Pancreas (tissue), 10 donors: ENCODE measurements at places on chromosomes 6 and 20. TPM values are rescaled to one million over a fixed set of nuclear protein-coding genes. Genes with fewer than 3 reads are reported as not detected.

DNA sequence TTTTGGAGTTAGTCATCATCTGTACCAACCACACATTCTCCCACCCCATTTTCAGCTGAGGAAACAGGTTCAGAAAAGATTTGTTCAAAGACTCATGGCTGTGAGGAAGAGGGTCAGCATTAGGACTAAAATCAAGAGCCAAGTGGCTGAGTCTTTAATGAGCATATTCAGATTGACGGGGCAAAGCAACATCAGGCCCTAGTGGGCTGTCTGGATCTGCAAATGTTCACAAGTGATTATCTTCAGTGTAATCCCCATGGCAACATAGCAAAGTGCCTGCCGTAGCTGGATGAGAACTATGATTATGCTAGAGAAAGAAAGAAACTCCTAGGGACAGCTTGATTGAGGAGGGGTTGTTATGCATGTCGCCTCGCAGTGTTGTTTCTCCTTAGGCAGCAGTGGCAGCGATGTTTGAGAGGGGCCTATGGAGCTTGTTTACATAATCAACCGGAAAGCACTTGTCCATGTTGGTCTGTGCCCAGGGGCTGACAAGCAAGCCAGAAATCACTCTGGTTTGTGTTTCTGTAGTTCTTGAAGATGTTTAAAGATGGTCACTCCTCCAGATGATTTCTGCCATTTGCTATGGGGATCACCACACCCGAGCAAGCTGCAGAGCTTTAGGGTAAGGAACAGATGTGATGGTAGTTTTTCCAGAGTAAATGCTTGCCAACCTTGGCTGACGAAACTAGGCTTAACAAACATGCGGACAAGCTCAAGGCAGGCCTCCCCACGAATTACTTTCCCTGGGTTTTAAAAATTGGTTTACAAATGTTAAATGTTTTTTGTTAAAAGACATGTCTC, 124.3 kb upstream of the MLIP start:
- DNase-seq: no peak

Gene DNMT3B
- 2.0 TPM for total RNA-seq

Gene CRISP3
- 10.2 TPM for total RNA-seq

GRCh38 chr6:10073341-10073740, 341.5 kb downstream of the TFAP2A start:
- DNase-seq: no peak

DNA sequence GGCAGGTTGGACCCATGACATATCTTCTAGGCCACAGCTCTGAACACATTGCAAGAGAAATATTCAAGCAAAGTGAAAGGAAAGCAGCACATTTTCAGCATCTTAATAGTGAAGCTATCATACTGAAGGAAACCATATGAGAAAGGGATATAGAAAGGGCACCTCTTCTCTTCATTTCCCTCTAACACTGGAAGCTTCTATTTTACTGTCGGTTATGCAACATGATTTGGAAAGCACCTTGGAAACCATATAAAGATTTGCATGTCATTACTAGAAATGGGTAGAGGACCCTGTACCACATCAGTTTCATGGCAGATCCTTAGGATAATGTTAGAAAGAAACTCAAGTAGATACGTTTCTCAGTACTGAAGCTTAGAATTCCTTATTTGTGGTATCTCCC, 70.5 kb upstream of the HMGN3 start:
- DNase-seq: no peak

Gene SLC22A23
- total RNA-seq: 16.3 TPM

Gene MUC21
- not detected for total RNA-seq

Gene SLPI
- 51.1 TPM for total RNA-seq

- no peak for DNase-seq
Measured at GRCh38 chr6:24566020-24566767, 71.4 kb downstream of the ALDH5A1 start.

Gene LIN28B
- not detected for total RNA-seq

GRCh38 chr6:108608453-108609275, 47.9 kb downstream of the FOXO3 start:
- DNase-seq: no peak

- DNase-seq: no peak
Measured at GRCh38 chr6:32488083-32488482, 42.0 kb downstream of the HLA-DRB5 start.

DNA sequence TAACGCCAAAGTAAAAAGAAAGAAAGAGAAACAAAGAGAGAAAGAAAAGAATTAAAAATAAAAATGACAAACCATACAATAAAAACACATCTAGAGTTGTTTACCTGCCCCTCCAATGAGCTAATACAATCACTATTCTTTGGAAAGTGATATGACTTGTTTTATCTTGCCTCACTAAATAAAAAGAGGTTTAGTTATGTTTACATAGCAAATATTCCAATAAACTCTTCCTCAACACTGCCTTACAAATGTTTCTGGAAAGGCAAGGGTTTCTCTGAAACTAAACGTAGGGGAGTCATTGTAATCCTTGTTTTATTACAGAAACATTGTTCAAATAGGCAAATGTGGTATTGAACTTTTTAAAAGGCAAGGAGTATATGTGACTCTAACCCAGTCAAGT, 396.2 kb downstream of the EPM2A start:
- no peak for DNase-seq

- DNase-seq: no peak
Measured at GRCh38 chr6:115908906-115909559, 151.7 kb downstream of the FRK start.

Gene TRAPPC3L
- not detected for total RNA-seq

- no peak for DNase-seq
Measured at GRCh38 chr6:126170433-126170832, 169.5 kb upstream of the CENPW start.

DNA sequence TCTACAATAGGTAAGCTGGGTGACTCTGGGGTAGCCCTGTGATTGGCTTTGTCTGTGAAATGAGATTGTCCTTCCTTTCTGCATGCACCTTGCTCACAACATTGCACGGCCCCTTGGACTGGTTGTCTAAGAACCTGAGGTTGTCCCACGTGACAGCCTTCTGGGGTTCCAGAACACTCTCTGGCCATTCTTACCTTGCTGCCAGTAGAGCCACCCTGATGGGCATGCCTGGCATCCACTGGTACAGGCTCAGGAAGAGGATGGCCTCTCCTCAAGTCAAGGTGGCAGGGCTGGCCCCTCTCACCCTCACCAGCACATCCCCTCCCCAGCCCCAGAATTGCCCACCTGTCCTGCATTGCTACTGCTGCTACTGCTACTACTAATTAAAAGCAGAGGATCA, 335.0 kb downstream of the PACRG start:
- DNase-seq: no peak

Gene TCF21
- 0.90 TPM for total RNA-seq

Gene SMPDL3A
- 8.7 TPM for total RNA-seq

GRCh38 chr6:3745566-3746118, 5.9 kb downstream of the PXDC1 start:
- no peak for DNase-seq

GRCh38 chr20:46000262-46000996, 8.3 kb upstream of the MMP9 start:
- no peak for DNase-seq

DNA sequence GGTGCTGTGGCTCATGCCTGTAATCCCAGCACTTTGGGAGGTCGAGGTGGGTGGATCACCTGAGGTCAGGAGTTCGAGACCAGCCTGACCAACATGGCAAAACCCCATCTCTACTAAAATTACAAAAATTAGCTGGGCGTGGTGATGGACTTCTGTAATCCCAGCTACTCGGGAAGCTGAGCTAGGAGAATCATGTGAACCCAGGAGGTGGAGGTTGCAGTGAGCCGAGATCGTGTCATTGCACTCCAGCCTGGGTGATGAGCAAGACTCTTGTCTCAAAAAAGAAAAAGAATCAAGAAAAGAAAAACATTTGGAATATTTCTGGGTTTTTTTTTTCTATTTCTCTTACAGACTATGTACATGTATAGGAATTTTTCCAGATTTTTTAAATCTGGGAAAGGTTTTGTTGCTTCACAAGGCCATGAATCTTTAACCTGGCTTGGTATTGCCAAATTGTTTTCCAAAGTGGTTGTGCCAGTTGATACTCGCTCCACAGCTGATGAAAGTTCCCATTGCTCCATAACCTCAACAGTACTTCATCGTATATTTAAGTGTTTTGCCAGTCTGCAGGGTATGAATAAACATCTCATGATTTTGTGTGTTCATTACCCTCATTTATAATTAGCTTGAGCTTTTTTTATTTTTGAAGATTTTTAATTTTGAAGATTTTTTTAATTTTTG, 33.5 kb downstream of the RNF217 start:
- DNase-seq: no peak

DNA sequence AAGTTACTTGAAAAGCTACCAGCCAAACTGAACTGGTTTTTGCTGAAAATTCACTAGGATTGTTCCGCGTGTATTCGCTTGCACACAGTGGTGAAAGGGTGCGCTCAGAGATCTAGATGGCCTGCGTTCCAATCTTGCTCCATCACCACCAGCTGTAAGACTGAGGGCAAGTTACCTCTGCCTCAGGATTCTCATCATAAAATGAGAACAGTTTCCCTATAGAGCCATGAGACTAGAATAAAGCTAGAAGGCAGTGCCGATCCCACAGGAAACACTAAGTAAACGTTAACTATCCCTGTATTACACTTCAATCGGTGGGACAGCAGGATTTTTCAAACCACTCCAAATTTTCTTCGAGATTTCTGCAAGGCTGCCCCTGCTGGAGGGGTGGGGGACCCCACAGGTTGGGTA, 838 bp downstream of the AHCY start:
- DNase-seq: no peak

DNA sequence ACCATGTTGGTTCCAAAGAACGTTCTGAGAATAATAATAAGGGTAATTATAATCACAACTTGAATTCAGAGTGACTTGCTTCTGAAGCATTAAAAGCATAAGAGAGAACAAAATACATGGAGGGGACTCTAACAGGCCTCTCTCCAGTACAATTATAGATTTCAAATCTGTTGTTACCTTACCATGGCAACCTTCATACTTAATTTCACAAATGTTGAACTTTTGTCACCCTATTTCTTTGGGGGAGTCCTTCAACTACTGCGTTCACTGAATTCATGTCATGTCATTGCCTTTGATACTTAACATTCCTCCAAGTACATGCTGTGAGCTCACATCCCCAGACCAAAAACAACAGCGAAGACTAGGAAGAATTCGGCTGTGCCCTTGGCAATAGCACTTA, 104.0 kb downstream of the MKKS start:
- no peak for DNase-seq

DNA sequence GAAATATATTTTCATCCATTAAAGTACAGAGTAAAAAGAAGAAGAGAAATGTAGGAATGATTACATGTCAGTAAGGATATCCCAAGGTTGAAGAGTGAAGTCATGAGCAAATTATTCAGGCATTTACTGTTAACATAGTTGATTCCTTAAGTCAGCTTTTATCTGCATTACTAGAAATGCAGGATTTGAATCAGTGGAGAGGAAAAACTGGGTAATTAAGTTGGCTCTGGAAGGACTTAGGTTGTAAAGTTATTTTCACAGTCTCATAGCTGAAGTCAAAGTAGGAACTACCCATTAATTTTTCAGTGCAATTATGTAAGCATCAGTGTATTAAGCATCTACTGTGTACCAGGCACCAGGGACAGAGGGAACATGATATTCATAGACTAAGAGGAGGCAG, 7.8 kb downstream of the NAA20 start:
- no peak for DNase-seq

- DNase-seq: no peak
Measured at GRCh38 chr6:95203153-95203754, 374.1 kb upstream of the MANEA start.

DNA sequence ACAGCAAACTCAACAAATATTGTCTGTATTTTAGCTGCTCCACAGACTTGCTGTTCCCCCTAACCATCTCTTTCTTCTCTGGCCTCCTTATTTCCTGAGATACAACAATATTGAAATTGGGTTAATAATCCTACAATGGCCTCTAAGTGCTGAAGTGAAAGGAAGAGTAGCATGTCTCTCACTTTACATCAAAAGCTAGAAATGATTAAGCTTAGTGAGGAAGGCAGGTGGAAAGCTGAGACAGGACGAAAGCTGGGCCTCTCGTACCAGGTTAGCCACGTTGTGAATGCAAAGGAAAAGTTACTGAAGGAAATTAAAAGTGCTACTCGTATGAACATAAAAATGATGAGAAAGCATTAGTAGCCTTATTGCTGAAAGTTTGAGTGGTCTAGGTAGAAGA, 63.8 kb downstream of the ELOVL5 start:
- DNase-seq: no peak

Gene OR2B6
- not detected for total RNA-seq

DNA sequence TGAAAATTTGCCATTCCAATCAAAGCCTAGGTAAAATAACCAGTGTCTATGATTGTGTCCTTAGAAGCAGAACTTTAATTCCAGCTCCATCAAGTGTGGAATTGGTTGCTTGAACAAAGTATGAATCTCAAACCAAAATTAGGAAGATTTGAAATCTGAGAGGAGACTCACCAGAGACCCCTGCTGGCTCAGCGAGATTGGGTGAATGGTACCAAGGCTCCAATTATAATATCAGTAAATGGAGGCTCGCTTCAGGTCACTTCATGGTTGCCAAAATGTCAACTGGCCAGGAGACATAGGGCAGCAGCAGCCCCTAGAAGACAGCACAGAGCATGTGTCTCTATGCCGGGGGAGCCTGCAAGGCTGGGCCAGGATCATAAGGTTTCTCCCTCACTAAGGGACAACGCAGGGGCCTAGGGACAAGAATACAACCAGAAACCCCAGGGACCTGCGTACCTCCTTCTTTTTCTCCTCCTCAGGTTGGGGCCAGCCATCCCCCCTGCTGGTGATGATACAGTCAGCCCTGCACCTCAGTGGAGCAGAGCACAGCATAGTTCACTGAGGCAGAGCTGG, 14.0 kb downstream of the RBL1 start:
- DNase-seq: no peak

DNA sequence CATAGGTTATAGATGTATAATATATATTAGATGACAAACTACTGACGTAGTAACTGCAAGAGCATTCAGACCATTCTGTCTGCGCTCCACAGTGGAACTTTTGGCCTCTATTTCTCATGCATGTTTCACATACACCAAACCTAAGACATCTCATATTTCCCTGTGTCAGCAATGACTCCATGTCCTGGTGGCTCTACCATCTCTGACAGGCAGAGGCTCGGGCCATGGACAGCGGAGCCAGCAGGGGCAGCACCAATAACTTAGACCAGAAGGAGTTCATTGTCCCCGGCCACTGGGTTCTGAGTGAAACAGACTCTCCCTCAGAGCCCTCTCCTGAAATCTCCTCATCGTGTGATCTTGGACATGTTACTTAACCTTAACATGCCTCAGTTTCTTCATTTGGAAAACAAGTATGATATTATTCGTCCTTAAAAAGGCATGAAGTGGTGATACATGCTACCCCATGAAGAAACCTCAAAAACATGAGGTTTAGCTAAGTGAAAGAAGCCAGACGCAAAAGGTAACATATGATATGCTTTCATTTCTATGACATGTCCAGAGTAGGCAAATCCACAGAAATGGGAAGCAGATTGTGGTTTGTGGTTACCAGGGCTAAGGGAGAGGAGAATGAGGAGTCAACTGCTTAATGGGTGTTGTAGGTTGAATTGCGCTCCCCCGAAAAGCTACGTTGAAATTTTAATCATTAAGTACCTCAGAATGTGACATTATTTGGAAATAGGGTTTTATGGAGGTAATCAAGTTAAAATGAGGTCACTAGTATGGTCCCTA, 564.0 kb upstream of the JARID2 start:
- no peak for DNase-seq

- no peak for DNase-seq
Measured at GRCh38 chr20:17694767-17695166, 5.0 kb upstream of the BANF2 start.

Gene HLA-DRB5
- 2.0 TPM for total RNA-seq

Gene NKAPL
- 0.32 TPM for total RNA-seq

Gene NOX3
- not detected for total RNA-seq

- peak; percentile 1 for DNase-seq
Measured at GRCh38 chr6:169965239-169965638, 213.8 kb downstream of the ERMARD start.
